Cardiac muscle cell (in vitro differentiated cells and primary cell): ENCODE measurements at places on chromosomes 11 and 22.

GRCh38 chr11:19087658-19088057 lies 27.1 kb upstream of the MRGPRX2 start:
- H3K36me3 ChIP-seq: no peaks in the 10 kb centered on the region
- H3K27ac ChIP-seq: no peak overlapping the region
- H3K4me3 ChIP-seq: no peak overlapping the region
- DNase-seq: no peak
- H3K27me3 ChIP-seq: no peaks in the 10 kb centered on the region

GRCh38 chr11:44179173-44179572 lies 83.7 kb downstream of the EXT2 start:
- no peak overlapping the region for H3K4me3 ChIP-seq
- DNase-seq: peak; percentile 29

DNA sequence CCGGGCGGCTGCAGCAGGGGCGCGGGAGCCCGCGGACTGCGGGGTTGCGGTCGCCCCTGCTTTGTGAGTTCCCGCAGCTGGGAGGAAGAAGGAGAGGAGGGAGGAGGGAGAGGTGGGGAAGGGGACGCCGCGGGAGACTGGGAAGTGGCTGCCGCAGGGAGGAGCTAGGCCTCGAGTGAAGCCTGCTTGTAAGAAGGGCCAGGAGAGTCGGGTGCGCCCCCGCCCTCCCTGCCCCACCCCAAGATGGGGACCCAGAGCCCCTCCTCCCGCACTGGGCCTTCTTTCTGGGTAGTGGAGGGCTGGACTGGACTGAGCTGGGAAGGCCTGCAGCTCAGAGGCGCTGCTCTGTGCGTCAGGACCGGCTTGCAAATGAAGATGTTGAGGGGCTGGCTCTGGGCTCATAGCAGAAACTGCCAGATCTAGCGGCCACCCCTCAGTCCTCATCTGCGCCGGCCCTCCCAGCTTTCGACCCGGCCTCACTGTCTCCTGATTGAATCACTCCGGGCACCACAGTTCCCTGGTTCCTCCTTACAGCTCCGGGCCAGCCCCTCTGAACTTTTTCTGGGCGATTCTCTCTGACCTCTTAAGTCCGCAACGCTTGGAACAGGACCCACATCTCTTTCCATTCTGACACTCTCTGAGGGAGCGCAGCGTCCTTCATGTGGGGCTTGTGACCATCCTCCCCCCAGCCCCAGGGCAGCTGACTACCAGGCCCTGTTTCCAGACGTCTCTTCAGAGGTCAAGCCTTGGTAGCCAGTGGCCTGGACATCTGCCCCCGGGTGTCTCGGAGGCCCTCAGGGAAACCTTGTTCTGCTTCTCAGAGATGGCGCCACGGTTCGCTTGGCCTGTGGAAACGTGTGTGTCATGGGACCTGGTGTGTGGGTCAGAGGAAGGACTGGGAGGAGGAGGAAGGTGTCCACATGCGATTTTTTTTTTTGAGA lies 21.9 kb downstream of the SERPINH1 start:
- H3K4me3 ChIP-seq: peak overlapping the region; percentile 33
- H3K4me1 ChIP-seq: peaks cover 14% of the 10 kb centered on the region
- peak overlapping the region; percentile 83 for H3K27ac ChIP-seq
- H3K36me3 ChIP-seq: no peaks in the 10 kb centered on the region
- peak; percentile 92 for DNase-seq

DNA sequence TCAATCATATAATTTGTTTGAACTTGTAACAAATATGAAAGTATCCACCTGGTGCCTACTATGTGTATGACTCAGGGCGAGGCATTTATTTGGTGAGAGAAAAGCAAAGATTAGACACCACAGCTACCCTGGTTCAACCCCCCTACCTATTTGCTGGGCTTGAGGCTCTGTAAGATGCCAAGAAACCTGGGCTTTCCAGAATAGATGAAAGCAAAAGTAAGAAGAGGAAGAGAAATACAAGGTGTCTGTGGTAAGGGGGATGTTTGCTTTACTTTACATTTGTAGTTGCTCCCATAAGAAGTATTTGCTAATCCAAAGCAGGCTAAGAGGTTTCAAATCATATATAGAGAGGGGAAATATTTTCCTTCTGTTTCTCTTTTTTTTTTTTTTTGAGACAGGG lies 61.7 kb downstream of the DDI1 start:
- peaks cover 51% of the 10 kb centered on the region for H3K4me1 ChIP-seq
- H3K27ac ChIP-seq: peak overlapping the region; percentile 71
- no peak overlapping the region for H3K4me3 ChIP-seq
- H3K27me3 ChIP-seq: no peaks in the 10 kb centered on the region
